ENCODE measurements at places on chromosomes 6 and 20.

GRCh38 chr6:125220712-125221111 is 67.1 kb downstream of the TPD52L1 start:
- DNase-seq: no peak

- no peak for DNase-seq
These were observed 290.2 kb downstream of the BTBD3 start for GRCh38 chr20:12207875-12208274.

- no peak for DNase-seq
These were observed 1.3 kb upstream of the DNAH8 start for GRCh38 chr6:38713812-38714211.

- no peak for DNase-seq
These were observed 244.4 kb upstream of the HSF2 start for GRCh38 chr6:122154912-122155575.

DNA sequence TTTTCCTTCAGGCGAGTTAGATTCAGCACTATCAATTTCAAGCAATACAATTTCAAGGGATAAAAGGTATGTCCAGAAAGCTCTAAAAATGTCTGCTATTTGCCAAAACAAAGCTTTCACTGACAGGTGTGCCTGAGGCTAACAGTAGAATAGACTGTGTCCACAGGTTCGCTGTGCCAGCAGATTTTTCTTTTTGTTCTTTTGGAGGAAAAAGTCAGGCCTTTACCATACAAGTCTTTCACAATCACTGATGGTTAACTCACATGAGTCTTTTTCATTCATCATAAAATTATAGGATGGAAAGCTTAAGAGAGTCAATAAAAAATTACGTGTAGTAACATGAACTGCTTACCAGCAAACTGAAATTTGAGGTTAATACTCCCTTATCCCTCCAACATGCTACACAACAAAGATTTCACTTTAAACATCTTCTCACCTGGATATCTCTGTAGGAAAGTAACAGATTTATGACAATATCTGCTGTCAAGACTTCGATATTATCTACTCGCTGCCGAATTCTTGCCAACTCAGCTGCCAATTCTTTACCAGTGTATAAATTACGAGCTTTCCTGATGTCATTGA is 95.4 kb downstream of the MAP3K5 start:
- DNase-seq: no peak

DNA sequence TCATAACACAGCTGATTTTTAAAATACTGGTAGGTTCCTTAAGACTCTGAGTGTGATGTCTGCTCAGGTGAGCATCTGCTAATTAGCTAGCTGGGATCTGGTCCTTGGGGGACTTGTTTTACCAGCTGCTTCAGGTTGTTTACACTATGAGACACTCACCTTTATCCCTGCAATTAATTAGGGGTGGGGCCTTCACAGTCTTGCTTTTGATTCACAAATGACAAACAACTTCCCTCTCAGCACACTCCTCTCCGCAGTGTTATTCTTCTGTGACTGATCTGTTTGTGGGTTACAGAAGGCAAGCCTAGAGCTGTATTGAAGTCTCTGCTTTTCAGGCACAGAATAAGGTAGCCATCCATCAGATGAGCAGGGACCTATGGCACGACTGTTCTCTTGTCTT is 62.0 kb upstream of the CD83 start:
- DNase-seq: no peak

GRCh38 chr6:150261997-150262697 is 106.7 kb upstream of the IYD start:
- DNase-seq: no peak

- DNase-seq: no peak
These were observed 53.7 kb downstream of the GFOD1 start for GRCh38 chr6:13433709-13434121.

DNA sequence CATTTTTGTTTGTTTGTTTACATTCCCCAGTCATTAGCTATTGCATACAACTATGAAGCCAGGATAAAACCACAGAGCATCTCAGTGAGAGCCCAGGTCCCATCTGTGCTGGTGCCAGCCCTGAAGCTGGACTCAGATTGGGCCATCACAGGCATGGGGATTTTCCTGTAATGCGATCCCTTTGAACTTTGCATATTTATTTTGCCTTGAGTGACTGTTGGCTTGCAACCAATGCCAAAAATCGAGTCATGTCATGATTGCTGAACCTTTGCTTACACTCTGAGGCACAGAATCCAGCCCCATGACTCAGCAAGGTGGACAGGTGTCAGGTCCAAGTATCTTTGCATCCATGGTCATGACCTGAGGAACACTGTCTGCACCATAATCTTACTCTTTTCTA is 46.2 kb upstream of the GGTLC1 start:
- DNase-seq: no peak

GRCh38 chr6:14074476-14075094 is 43.0 kb upstream of the CD83 start:
- DNase-seq: no peak

GRCh38 chr6:160837146-160837545 is 135.1 kb downstream of the PLG start:
- no peak for DNase-seq

DNA sequence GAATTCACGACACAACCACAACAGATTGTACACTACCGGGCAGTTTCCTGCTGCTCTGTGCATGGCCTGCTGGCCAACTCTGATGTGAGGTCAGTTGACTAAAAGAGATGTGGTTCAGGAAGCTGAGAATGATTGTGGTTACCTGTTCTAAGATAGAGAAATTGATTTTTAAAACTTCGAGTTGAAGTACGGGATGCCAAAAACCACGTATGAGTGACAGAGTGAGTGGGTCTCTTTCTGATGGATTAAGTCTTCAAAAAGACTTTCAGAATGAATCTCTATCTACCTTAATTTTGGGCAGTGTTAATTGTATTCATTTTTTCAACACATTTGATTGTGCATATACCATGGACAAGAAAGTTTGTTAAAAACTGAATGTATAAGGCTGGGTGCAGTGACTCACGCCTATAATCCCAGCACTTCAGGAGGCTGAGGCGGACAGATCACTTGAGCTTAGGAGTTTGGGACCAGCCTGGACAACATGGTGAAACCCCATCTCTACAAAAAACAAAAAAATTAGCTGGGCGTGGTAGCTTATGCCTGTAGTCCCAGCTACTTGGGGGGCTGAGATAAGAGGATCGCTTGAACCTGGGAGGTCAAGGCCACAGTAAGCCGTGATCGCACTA is 121.2 kb downstream of the SGK1 start:
- no peak for DNase-seq

DNA sequence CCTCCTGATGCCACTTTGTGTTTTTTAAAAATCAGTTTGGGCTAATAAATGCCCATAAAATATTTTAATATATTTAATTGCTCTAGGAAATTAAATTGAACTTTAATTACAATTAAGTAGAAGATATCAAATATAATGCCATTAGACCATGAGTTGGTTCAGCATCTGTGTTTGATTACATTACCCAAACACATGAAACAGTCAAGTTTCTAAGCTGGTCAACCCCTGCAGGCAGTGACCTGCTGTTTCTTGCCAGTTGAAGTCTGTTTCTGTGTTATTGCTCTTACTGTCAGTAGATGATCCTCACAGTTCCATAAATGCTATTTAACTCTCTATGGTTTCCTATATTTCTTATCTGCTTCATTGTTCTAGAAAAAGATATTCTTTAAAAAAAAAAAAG is 9.7 kb upstream of the TENT5A start:
- no peak for DNase-seq

GRCh38 chr6:127069659-127070279 is 48.7 kb upstream of the RSPO3 start:
- DNase-seq: no peak

DNA sequence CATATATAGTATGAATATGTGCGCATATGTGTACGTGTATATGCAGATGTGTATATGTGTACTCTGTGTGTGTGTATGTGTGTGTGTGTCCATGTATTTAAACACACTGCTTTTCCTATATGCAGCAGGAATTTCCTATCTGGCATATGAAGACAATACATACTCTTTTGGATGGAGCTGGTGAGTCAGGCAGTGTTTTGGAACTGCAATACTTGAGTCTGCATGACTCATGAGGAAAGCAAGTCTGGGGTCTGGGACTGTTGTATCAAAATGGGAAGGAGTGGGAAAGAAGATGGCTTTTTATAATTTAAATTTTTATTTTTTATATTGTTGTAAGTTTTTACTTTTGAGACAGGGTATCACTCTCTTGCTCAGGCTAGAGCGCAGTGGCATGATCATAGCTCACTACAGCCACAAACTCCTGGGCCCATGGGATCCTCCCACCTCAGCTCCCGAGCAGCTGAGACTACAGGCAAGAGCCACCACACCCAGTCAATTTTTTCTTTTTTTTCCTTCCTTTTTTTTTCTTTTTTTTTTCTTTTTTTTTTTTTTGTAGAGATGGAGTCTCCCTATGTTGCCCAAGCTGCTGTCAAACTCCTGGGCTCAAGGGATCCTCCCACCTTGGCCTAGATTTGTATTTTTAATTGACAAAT is 72.2 kb downstream of the ATXN1 start:
- no peak for DNase-seq

GRCh38 chr6:169520104-169520503 is 181.7 kb downstream of the WDR27 start:
- no peak for DNase-seq
